Amniotic stem cell (primary cell): ENCODE measurements at places on chromosomes 2 and 18.

DNA sequence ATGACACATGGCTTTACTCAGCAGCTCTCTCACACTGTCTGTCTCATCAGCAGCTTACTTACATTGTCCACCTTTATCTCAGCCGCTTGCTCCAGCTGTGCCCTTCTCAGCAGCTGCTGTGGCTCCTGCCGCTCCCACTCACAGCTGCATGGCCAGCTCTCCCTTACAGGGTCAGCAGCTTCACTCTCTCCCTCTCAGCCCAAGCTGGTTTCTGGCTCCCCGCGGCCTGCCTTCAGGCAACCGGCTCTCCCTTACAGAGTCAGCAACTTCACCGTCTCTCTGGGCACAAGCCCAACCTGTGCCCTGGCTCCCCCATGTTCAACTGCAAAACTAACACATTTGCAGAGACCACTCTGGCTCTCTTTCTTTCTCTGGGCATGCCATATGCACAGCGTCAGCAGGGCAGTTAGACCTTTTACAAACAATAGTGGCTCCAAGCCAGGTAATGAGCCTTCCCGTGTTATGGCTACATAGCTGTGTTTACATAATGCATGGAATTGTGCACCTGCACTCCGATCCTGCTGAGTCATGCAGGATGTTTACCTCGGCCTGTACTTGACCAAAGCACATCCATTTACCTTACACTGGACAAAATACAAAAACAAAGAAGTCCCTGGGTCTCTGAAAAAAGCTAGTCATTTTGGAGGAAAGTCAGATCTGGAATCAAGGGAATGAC lies 167.3 kb downstream of the DOK6 start:
- no peak for DNase-seq

GRCh38 chr2:113133704-113134598 lies 6.6 kb downstream of the IL1RN start:
- DNase-seq, result no peak

GRCh38 chr2:14706201-14706600 lies 73.7 kb downstream of the LRATD1 start:
- DNase-seq, result no peak

- DNase-seq, result no peak
Measured at GRCh38 chr2:207825045-207825954, 55.6 kb upstream of the FZD5 start.

DNA sequence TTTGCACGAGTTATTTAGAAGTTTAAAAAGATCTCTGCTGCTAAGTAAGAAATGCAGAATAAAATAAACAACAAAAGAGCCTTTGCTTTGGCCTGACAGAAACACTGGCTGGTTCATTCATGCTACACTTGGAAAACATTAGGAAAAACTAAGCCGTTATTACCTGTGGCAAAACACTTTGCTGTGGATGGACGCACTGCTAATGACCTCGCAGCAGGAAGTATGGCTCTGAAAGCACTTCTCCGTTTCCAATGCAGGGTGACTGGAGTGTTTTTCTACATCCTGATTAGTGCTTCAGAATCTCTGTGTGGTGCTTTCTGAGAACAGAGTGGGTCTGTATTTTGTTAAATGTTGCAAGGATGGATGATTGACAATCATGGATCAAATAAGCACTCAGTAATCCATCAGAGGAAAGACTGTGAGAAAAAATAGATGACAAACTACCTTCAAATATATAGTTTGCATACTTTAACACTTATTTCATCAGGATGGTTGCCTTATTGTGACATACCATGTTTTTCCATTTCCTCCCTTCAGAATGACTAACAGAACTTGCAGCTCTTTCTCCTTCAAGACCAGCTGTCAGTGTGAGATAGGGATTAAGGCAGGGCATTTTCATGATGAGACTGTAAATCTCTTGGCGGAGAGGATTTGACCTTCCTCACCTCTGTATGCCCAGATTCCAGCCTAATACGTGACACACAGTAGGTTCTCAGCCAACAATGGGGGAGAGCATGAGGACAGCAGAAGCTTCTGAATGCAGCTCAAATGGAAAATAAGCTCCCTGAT lies 38.0 kb downstream of the LINC00305 start:
- no peak for DNase-seq

- DNase-seq, result no peak
Measured at GRCh38 chr18:38526922-38527321, 961.3 kb upstream of the CELF4 start.

GRCh38 chr2:96157649-96158553 lies 12.7 kb upstream of the DUSP2 start:
- DNase-seq, result no peak

DNA sequence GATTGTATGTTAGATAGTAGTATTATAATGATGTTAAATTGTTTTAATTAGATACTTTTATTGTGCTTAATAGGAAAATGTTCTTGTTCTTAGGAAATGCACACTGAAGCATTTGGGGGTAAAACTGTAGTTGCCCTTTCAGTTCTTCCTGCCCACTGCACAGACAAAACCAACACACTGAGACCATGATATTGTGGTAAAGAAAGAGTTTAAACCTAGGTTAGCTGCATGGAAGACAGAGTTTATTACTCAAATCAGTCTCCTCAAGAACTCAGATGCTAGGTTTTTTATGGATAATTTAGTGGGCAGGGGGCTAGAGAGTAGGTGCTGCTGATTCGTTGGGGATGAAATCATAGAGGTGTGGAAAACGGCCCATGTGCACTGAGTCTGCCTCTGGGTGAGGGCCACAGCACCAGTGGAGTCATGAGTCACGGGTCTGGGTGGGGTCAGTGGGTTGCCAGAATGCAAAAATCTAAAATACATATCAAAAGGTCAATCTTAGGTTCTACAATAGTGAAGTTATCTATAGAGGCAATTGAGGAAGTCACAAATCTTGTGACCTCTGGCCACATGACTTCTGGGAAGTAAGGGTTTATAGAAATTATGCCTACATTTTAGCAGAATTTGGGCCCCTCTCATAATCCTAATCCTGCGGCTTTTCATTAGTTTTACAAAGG lies 283.4 kb upstream of the FBXO11 start:
- DNase-seq, result no peak

GRCh38 chr2:186683341-186683740 lies 10.5 kb upstream of the FAM171B start:
- no peak for DNase-seq

DNA sequence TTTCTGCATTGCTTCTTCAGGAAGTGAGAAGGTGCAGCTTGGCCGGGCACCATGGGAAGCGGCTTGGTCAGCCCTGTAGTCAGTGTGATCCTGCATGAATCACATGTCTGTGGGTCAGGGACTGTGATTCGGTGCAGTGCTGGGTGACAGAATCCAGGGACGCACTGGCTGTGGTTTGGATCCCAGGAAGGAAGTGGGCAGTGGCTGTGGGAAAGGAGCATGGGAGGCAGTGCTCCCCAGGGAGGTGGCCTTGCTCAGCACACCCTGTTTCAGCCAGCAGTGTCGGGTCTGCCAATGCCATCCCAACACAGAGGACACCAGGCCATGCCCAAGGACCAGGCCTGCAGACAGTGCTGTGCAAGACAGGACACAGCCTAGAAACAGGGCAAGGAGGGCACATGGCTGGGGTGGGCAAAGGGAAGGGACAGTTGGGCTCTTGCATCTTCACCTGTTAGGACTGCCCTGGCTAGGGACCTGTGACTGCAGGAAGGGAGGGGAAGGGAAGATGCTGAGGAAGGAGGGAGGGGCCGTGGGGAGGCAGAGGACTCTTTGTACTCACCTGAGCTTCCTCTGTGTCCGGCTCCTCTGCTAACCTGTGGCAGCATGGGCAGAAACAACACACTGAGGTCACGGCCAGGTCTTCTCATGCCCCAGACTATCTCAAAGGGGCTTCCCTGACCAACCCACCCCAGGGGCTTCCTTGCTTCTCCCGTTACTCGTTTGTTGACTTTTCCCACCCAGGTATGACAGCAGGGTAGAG lies 37.2 kb upstream of the DNMT3A start:
- no peak for DNase-seq

- DNase-seq, result no peak
Measured at GRCh38 chr18:49677762-49678413, 116.0 kb downstream of the LIPG start.

- no peak for DNase-seq
Measured at GRCh38 chr18:27142891-27143290, 42.2 kb downstream of the CHST9 start.

- DNase-seq, result no peak
Measured at GRCh38 chr2:124563426-124563825, 538.3 kb downstream of the CNTNAP5 start.

DNA sequence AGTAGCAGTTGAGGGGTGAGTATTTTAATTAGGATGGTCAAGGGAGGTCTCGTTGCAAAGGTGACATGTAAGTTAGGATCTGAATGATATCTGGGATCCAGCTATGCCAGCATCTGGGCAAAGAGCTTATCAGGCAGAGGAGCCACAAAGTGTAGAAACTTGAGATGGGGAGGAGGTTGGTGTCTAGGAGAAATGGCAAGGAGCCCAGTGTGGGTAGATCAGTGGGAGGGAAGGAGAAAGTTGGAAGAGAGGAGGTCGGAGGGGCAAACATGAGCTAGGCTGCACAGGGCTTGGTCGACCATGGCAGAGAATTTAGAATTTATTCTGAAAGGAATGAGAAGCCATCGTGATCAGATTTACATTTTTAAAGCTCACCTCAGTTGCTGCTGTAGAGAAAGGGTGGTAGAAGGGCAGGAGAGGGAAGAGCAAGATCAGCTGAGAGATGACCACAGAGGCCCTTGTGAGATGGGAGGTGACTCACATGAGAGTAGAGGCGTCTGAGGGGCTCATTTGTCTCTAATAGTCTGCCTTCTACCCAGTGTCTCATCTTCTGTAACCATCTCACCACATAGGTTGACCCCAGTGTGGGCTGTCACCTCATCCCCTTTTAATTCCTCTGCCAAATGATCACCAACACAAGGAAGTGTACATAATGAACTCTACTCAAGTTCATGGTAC lies 170.0 kb downstream of the ETAA1 start:
- DNase-seq, result no peak

DNA sequence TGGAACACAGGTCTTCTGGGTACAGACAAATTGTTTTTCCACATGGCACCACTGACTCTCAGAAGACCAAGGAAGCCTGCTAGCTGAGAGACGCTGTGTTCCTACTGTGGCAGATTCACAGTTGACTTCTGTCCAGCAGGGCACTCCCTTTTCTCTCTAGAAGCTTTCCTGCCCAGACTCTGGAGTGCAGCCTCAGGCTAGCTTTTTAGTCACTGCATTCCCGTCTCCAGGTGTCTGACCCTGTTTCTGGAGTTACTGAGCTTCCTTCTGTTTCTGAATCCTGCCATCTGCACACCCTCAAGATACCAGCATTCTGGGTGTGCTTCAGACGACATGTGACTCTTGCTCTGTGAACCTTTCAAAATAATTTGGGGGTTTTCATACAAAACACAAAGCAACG lies 125.1 kb downstream of the TMEM200C start:
- DNase-seq, result no peak

DNA sequence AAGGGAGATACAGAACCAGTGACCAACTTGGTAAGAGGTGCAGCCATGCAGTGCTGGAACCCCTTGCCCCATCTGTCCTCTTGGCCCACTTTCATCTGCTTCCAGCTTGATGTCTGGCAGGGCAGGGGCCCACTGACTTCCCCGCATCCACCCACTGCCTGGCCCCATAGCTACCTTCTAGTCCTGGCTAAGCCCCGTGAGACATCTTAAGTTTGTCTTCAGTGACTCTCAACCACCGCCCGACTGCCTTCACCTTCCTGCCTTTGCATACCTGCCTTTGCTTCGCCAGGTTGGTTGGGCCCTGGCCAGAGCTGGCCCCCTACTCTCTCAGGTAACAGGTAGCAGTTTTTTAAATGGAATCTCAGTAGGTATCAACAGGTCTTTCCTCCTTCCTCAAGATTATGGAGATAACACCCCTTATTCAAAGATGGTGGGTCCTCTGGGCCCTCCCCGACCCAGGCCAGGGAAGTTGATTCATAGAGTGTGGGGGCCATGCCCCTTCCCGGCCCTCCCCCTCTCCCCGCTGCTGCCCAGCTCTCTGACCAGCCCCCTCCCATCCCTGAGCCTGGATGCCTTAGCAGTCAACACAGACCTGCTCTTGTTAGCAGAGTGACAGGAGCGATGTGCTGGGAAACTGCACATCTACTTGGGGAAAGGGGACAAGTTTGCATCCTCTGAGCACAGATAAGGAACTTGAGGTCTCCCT lies 2.8 kb downstream of the ARID5A start:
- no peak for DNase-seq

DNA sequence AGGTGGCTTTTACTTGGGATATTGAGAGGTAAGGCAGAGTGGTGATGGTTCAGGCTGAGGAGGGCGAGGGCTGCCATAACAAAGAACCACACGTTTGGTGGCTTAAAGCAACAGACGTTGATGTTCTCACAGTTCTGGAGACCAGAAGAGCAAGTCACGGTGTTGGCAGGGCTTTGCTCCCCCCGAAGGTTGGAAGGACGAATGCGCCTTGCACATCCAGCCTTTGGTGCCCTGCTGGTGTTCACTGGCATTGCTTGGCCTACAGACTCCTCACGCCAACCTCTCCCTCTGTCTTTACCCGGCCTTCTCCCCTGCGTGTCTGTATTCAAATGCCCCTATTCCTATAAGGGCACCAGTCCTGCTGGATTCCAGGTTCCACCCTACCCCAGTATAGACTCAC lies 125.4 kb downstream of the TPO start:
- no peak for DNase-seq

DNA sequence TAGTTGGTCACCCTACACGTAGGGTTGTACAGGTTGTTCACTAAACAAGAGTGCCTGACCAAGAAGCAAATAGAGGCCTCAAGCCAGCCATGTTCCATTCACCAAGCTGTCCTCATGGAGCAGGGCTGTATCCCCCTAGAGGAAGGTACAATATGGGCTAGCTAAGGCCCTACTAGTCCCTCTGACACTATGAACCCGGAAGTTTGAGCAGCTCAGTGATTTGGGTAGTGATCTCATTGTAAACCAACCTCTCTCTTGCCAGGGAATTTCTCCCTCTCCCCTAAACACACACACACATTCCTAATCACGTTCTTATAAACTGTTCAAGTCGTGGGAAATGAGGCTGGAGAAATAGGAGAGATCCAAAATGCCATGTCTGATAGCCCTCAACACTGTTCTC lies 6.7 kb upstream of the CYS1 start:
- no peak for DNase-seq

DNA sequence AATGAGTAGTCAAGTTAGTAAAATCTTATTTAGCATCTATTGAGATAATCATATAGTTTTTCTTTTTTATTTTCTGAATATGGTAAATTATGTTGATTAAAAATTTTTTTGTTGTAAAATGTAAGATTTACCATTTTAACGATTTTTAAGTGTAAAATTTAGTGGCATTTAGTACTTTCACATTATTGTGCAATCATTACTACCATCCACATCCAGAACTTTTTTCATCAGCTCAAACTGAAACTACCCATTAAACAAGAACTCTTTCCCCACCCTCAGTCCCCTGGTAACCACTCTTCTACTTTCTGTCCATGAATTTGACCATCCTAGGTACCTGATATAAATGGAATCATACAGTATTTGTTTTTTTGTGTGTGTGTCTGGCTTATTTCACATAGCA lies 11.1 kb downstream of the RAB3GAP1 start:
- no peak for DNase-seq
